Right atrium auricular region (tissue), 2 donors: ENCODE measurements at places on chromosomes 2 and 18. TPM values are rescaled to one million over a fixed set of nuclear protein-coding genes. Genes with fewer than 3 reads are reported as not detected.

- no peaks in the 10 kb centered on the region for H3K27me3 ChIP-seq
- H3K27ac ChIP-seq = no peak overlapping the region
- no peak for DNase-seq
- no peak overlapping the region for H3K4me3 ChIP-seq
- peaks cover 7% of the 10 kb centered on the region for H3K36me3 ChIP-seq
These were observed 22.7 kb downstream of the HNMT start for GRCh38 chr2:137987011-137987410.

DNA sequence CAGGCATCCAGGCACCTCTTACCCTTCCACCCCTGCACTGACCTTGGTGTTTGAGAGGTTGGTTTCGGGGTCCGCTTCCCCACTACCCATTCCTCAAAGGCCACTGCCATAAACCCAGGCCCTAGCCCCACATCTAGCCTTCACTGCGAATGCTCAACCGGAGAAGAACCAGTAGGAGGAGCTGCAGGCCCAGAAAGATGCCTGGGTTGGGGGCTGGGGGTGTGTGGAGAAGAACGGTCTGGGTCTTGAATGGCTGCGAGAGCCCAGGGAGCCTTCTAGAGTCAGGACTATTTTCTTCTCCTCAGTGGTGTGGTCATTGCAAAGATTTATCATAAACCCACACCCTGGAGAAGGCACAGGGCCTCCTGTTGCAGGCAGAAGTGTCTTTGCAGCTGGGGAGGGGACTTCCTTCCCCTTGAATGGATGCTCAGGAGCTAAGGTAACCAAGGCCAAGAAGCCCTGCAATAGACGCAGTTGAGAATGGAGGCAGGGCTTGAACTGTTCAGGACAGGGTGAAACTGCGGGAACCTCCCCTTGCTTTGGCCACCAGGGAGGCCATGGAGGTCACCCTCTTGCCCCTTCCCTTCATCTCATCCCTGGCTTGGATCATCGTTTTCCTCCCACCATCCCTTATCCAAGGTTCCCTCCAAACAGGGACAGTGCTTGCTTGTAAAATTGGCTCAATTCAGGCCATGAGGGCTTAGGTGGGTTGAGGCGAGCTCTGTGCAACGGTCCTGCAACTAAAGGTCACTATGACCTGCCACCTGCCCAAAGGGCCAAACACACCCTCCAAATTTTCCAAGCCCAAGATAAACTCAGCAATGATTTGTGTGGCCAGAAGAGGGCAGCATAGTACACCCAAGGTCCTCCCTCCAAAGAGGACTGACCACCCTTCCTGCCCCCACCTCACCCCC is 20.9 kb downstream of the THNSL2 start:
- no peaks in the 10 kb centered on the region for H3K4me1 ChIP-seq
- no peak overlapping the region for H3K27ac ChIP-seq
- H3K27me3 ChIP-seq = no peaks in the 10 kb centered on the region
- H3K4me3 ChIP-seq = no peak overlapping the region
- DNase-seq = no peak

GRCh38 chr2:127188797-127189196 is 31.3 kb downstream of the CYP27C1 start:
- DNase-seq = no peak
- no peaks in the 10 kb centered on the region for H3K27me3 ChIP-seq
- no peak overlapping the region for H3K4me3 ChIP-seq

CXCR2 gene
- total RNA-seq = 0.59 TPM

- H3K36me3 ChIP-seq = no peaks in the 10 kb centered on the region
- H3K4me1 ChIP-seq = no peaks in the 10 kb centered on the region
- no peaks in the 10 kb centered on the region for H3K27me3 ChIP-seq
- H3K27ac ChIP-seq = no peak overlapping the region
These were observed 571.6 kb downstream of the ARHGAP15 start for GRCh38 chr2:143700865-143701264.

BCL2L11 gene
- 9.2 TPM for total RNA-seq
